ENCODE measurements at places on chromosomes 12 and 14.

- peak; percentile 27 for DNase-seq
These were observed 46.4 kb downstream of the PPM1H start for GRCh38 chr12:62888454-62889110.

- peak; percentile 35 for DNase-seq
These were observed 80.9 kb downstream of the DAD1 start for GRCh38 chr14:22508150-22508457.

DNA sequence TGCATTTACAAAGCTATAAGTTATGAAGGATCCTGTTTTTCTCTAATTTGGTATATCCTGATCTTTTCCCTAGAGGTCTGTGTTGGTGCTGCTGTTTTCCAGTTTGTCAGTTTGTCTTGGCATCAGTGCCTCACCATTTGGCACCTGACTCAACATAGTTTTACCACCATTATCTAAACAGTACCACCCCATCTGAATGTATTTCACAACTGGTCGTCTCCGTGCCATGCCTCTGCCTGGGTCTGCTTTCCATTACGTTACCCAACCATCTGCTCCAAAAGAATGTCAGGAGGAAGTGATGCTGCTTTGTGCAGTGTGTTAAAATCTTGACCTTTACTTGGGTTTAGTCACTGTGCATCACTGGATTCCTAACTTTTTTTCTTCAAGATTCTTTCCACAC lies 129.3 kb upstream of the RASSF8 start:
- DNase-seq: peak; percentile 69

- DNase-seq: no peak
These were observed 28.2 kb downstream of the TRAF3 start for GRCh38 chr14:102805371-102805891.

DNA sequence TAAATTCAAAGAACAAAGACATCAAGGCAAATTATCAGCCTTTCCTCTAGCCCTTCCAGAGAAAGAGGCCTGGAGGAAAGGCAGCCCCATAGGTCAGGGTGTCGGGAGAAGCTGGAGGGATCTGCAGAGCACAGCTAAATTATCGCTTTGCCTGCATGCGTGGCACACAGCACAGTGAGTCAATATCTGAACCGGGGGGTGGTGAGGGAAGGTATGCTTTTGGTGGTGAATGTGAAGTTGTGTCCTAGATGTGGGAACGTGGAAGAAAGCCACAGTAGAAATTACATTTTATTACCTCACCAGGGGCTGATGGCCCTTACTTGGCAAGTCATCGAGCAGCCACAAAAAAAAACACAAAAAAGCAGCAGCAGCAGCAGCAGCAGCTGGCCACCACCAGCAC lies 243.2 kb downstream of the EGLN3 start:
- no peak for DNase-seq

DNA sequence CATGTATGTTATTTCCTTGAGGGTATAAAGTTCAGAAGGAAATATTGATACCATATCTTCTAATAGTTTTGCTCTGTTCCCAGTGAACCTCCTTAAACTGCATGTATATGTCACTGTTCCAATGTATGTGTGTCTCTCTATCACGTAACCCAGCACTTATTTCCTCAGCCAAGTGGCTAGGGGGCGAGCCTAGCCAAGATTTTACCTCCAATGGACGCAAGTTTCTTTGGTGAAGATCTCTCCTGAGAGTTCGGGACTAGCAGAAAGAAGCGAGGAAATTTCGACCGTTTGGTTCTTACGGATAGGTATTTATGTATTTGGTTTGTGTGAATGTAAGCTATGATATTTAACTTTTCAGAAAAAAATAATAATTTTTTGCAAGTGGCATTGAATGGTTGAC lies 2.5 kb downstream of the SFSWAP start:
- DNase-seq: no peak

DNA sequence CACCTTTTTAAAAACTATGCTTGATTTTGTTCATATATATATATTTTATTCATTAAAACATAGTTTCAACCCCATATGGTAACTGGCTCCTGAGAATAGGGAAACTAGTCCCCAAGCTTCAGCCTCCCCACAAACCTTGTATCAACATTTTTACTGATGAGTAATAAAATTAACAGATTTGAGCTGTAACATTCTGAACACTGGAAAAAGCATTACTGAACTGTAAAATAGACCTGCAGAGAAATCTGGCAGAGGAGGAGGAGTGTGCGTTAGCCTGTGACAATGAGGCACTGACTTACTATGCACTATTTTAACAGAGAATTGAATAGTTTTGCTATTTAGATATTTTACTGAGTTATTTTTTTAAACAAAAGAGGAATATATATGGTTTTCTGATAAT lies 43.1 kb downstream of the FRS2 start:
- no peak for DNase-seq
